ENCODE measurements at places on chromosomes 5 and 9.
A peak's percentile ranks its signal among the peaks of the same experiment; 100 is the strongest.

- no peak for DNase-seq
Observed at GRCh38 chr9:118991366-118992285, 377.6 kb downstream of the BRINP1 start.

- DNase-seq: no peak
Observed at GRCh38 chr5:72785801-72786200, 30.7 kb upstream of the TNPO1 start.

GRCh38 chr5:136364307-136364706 lies 1.0 kb downstream of the TRPC7 start:
- no peak for DNase-seq

GRCh38 chr9:129182122-129182521 lies 4.1 kb upstream of the IER5L start:
- no peak for DNase-seq

DNA sequence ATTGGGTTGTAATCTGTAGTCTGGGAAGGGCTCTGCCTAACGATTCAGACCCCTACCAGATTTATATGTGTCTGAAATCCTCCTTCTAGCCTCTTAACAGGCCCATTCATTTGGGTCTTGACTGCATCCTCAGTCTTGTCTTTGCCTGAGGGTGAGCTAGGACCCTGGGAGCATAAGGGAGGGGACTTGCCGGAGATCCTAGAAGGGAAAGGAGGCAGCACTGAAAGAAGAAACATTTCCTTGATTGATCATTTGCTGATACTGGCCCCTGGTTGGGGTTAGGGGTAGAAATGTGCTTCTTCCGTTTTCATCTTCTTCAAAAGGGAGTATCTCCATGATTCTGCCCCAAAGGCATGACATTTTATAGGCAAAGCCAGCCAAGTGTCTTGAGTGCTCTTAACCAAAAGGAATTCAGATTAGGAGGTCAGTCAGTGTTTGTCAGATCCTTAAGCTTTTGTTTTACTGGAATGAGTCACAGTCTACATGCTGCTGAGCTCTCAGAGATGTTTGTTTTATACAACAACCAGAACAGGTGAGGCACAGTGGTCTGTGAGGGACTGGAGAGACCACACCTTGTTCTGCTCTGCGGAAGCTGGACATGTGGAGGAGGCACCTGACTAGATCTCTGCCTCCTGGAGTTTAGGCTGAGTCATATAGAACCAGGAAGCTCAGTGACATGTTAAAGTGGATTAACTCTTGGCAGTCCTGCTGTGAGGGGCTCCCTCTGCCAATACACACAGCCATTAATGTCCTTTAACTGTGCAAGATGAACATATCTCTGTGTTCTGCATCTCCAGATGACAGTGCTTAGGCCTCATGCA lies 37.7 kb downstream of the PCDHAC2 start:
- no peak for DNase-seq

GRCh38 chr9:137452761-137453642 lies 6.1 kb downstream of the NSMF start:
- no peak for DNase-seq

GRCh38 chr9:101247297-101247696 lies 137.5 kb downstream of the BAAT start:
- no peak for DNase-seq

- no peak for DNase-seq
Observed at GRCh38 chr5:61280205-61280604, 51.9 kb upstream of the ZSWIM6 start.

DNA sequence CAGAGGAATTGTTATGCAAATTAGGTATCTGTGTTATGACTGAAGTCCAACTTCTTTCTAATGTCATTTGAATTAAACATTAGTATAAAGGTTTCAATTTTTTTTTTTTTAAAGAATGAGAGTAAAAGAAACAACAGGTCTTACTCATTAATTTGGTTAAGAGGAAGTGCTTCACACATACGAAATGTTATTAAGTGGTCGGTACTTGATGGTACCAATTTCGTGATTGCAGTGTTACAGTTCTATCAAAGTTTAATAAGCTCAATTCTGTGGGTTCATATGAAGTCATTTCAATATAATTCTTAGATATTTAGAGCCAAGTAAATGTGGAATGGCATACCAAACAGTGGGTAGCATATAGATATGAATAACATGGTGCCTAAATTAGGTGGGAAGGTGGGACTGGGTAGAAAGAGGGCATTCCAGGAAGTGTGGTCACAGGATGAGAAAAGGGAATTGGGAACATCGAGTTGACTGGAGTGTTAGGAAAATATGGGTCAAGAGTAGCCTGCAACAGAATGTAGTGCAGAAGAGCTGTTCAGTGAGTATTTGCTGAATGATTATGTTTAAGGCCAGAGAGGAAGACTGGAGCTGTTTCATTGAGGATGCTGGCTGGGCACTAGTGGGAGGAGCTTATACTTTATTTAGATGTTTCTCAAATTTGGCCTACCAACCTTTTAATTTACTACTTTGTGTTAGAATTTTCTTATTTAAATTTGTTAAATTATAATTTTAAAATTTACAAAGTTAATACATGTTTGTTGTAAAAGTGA lies 34.1 kb upstream of the DHFR start:
- DNase-seq: no peak

DNA sequence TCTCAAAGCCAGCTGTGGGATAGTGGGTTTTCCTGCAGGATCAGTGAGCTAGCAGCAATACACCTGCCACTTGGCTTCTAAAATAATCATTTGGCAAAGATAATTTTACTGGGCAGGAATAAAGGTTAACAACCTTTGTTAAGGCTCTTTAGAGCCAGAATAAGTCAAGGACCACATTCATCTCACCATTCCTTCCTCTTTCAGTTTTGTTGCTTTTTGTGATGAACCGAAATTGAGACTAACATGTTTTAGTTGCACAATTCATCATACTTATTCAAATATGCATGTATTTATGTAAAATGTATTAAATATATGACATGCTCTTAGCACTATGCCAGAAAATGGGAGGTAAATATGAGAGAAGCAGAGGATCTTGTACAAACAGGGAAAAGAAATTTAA lies 824.4 kb upstream of the TYRP1 start:
- DNase-seq: no peak

DNA sequence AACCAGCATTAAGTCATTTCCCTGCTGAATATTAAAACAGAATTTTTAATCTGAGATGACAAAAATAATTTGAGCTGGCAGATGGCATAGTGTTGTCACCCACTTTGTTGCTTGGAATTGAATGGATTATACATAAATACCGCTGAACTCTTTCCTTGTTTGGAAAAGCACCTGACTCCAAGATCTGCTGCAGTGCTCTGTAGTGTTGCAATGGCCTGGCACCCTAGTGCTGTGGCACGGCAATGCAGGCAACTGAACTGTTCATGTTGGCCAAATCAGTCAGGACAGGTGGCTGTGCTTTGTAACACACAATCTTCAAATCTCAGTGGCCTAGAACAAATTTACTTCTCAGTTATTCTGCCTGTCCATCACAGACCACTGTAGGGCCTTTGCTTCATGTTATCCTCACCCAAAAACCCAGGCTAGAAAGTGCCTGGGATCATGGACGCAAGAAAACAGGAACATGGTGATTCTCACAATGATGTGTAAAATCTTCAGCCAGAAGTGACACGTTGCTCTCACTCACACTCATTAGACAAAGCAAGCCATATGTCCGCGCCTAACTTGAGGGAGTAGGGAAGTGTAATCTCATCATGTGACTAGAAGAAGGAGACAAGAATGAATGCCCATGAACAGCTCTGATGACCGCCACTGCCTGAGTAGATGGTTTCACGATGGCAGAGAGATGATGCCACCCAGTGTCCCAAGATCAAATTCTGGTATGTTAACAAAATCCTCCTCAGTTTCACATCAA lies 191.9 kb upstream of the PUM3 start:
- peak; percentile 16 for DNase-seq

GRCh38 chr5:142994218-142994617 lies 224.0 kb downstream of the ARHGAP26 start:
- no peak for DNase-seq

GRCh38 chr5:36017622-36018021 lies 26.4 kb upstream of the UGT3A1 start:
- no peak for DNase-seq

GRCh38 chr5:177368869-177369644 lies 11.3 kb downstream of the RGS14 start:
- DNase-seq: no peak

DNA sequence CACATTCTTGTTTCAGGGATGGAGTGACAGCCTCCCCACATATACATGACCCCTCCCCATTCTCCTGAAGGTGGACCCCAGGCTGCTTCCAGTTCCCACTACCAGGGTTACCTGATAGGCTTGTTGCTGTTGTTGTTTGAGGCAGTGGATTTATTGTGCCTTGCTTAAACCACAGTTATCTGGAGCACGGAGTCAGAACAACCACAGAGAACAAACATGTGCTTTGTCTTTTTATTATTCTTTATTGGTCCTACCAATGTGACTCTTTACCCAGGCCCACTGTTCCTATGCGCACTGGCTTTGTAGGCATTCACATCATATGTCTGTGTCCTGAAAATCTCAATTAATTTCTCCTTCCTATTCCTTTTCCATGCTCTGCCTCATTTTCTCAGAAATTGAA lies 41.2 kb upstream of the IPPK start:
- no peak for DNase-seq

Measured in amygdala (tissue), 56 donors.